NCI-H2171 treated with DMSO at 0.1 percent for 48 hours (cell line): ENCODE measurements at places on chromosomes 1 and 21.
A peak's percentile ranks its signal among the peaks of the same experiment; 100 is the strongest.

- no peak for DNase-seq
Observed at GRCh38 chr1:104309673-104310072, 560.0 kb downstream of the AMY1C start.

GRCh38 chr1:45854724-45855123 lies 51.3 kb downstream of the MAST2 start:
- no peak for DNase-seq

DNA sequence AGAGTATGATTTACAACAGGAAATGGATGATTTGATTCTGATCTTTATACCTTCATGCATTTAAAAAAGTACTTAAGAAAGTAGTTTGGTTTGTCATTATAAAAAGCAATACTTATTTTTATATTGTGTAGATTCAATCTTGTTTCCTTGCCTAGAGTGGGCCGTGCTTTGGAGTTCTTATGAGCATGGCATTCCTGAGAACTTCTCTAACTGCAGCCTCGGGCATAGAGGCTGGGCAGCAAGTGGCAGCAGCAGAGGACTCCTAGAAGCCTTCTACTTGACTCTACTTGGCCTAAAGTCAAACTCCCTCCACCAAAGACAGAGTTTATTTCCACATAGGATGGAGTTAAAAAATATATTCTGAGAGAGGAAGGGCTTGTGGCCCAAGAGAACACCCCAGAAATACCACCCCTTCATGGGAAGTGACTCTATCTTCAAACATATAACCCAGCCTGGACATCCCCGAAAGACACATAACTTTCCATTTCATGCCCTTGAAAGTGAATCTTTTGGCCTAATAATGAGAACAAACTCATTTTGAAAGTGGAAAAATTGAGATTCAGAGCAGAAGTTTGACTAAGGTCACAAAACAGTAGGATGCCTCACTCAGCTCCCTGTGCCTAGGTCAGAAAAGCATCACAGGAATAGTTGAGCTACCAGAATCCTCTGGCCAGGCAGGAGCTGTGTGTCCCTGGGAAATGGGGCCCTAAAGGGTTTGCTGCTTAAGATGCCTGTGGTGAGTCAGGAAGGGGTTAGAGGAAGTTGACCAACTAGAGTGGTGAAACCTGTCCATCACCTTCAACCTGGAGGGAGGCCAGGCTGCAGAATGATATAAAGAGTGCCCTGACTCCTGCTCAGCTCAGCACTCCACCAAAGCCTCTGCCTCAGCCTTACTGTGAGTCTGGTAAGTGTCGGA lies at the start of gene IVL:
TSS of gene IVL (plus strand) at position 861 of the 916 bp plus-strand sequence. CDS start 1,252 bp downstream, outside the sequence.
- DNase-seq, result no peak

- no peak for DNase-seq
Observed at GRCh38 chr1:59143811-59144210, 153.1 kb upstream of the FGGY start.

DNA sequence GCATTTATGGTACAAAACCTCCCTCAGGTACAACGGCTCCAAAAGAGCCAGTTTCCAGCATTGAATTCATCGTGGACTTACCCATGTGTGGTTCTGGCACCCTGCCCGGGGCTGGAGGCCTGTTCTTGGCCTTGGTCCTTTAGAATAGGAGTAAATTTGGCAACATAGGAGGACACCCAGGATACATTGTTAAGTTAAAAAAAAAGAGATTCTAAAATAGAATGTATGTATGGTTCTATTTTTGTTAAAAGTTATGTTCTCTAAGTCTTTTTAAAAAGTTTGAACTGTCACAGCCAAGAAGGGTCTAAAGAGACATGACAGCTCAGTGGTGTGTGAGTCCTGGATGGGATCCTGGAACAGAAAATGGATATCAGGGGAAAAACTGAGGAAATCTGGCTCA lies 25.9 kb downstream of the EPHX1 start:
- no peak for DNase-seq

DNA sequence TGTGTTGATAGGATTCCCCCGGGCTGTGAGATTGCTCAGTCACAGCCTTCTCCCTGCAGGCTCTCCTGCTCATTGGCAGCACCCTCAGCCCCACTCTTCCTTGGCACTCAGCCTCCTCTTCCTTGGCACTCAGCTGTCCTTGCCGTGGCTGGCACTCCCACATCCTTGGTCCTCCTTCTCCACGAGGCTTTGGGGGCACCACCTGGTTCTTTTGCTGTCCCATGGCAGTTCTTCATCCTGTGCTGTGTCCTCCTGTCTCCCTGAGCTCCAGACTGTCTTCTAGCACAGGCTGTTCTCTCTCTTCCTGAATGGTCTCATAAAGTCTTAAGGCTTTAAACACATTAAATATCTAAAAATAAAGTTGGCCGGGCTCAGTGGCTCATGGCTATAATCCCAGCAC lies 27.0 kb downstream of the PKNOX1 start:
- no peak for DNase-seq

DNA sequence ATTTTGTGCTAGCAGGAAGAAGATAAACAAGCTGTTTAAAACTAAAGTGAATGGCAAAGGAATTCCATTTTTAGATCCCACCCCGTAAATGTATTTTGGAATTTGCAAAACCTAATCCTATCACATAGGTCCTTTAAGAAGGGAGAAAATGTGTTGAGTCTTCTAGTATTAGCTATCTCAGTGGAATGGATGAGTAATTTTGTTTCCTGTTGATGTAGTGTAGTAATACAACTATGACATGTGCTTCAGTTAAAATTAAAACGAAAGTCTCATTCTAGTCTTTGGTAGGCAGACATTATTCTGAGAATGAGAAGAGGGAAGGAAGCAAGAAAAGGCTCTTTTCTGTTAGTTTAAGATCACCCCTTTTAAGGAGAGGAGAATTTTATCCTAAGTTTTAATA lies 265.9 kb upstream of the C1orf105 start:
- DNase-seq, result no peak

DNA sequence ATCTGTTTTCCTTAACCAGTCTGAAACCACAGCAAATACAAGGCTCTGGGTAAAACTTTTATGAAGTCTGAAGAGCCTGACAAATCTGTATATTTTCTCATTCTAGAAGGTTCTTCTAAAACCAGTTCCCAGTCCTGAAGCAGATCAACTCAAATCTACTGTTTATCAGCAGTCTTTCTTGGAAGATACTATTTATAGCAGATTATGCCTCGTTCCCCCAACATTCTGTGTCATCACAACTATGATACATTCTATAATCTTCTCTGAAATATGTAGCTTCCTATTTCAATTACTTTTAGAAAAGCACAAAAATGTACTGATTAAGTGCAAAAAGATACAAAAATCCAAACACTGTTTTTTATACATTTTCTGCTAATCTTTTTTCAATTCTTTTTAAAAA lies 67.5 kb downstream of the NIBAN1 start:
- no peak for DNase-seq

DNA sequence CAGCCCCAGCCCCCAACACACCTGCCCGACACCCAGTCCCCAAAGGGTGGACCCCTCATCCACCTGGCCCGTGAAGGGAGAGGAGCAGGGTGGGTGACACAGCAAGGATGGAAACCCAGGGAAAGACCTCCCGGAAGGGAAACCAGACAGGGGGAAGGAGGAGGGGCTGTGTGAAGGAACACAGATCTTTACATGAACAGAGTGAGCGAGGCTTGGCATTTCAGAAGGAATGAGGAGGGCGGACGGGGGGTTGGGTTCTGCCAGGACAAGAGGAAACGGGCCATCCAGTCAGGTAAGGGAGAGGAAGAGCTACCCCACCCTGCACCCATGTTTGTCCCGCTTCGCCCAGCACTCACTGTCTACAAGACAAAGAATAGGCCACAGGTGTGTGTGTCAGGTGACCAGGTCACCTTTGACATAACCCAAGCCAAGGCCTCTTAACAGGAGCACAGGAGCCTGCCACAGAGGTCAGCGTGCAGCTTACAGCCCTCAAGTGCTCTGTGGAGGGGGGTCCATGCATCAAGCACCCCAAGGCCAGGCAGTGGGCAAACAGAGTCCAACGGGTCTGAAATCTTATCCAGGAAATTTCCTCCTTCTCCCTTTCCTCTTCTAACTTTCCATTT lies 18.0 kb upstream of the PRDM15 start:
- DNase-seq, result no peak

DNA sequence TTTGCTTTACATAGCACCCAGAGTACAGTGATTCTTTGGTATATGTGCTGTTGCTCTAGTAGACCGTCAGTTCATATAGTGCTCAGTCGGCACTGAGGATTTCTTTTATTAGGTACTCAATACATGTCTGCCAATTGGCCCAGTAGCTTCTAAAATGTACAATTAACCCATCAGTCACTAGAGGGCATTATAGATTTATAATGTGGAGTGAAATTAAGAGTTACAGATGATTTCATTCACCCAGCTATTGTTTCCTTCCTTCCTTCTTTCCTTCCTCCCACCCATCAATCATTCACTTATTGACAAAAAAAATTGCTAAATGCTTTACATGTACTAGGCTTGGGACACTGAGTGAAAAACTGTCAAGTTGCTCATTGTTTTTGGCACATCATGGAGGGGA lies 263.6 kb upstream of the USP24 start:
- DNase-seq, result peak; percentile 72
